ENCODE measurements at places on chromosomes 3 and 15.

- no peak for DNase-seq
Measured at GRCh38 chr3:123712077-123712860, 127.4 kb upstream of the HACD2 start.

GRCh38 chr15:101088788-101089578 lies 162.9 kb downstream of the CHSY1 start:
- DNase-seq, result peak; percentile 81

- DNase-seq, result no peak
Measured at GRCh38 chr15:96225642-96226259, 104.7 kb upstream of the NR2F2 start.

- no peak for DNase-seq
Measured at GRCh38 chr15:84648539-84648938, 5.5 kb downstream of the WDR73 start.

- no peak for DNase-seq
Measured at GRCh38 chr3:93906245-93906644, 67.5 kb downstream of the PROS1 start.

GRCh38 chr15:61367953-61368352 lies 138.9 kb upstream of the RORA start:
- DNase-seq, result no peak

DNA sequence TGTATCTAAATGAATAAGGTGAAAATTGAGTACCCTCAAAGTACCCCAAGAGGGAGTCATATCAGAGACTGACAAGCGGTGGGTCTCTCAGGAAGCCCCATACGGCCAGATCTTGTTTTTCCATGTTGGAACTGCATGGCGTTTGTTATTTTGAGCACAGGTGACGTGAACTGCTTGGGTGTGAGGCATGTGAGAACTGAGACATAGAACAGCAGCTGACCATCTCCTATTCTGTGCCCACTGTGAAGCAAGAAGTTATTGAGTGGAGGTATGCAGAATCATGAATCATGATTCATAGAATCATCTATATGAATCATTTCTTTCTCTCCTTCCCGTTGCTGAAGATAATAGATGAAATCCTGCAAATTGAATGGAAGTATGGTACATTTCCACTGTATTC lies 4.6 kb downstream of the VPS8 start:
- no peak for DNase-seq

- DNase-seq, result peak; percentile 81
Measured at GRCh38 chr3:39146611-39147591, 6.5 kb downstream of the CSRNP1 start.

DNA sequence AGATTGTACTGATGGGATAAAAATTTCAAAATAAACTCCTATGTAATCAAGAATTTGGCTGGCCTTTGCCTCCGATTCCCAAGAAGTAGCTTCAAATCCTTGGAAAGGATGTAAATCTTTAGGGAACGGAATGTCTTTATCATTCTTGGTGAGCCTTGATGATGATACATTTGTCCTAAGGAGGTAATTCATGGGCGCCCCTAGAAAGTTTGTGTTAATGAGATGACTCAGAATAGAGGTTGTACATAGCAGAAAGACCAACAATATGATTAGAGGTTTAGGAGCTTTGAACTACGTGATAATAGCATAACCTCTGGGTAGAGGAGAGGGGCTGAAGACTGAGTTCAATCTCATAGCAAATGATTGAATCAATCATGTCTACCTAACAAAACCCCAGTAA lies 248.6 kb upstream of the SLITRK3 start:
- no peak for DNase-seq

DNA sequence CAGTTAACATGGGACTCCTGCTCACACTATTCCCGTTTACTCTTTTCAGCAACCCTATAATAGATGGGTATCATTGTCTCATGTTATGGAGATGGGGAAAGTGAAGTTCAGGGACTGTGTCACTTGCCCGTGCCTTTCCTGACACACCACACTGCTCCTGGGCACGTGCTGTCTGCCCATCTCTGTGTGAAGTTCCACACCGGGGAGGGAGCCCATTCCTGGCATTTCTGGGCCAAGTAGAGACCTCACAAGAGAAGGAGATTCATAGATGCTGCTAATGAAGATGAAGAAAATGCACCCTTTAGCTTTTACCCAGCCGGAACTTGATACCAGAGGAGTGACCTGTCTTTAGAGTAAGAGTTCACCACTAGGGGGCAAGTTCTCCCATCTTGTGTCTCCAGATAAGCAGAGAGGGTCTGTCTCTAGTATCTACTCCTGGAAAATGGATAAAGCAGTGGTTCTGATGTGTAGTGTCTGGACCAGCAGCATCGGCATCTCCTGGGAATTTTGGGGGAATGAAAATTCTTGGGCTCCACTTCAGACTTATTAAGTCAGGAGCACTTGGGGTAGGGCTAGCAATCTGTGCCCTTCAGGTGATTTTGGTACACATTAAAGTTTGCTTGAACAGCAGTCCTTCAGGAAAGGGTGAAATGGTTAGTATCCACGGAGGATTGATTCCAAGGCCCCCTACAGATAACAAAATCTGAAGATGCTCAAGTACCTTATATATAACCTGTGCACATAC lies 2.0 kb upstream of the TOPBP1 start:
- DNase-seq, result peak; percentile 20

- no peak for DNase-seq
Measured at GRCh38 chr3:107275511-107275910, 101.7 kb upstream of the CCDC54 start.

- DNase-seq, result peak; percentile 16
Measured at GRCh38 chr3:188956839-188957489, 214.8 kb upstream of the TPRG1 start.

DNA sequence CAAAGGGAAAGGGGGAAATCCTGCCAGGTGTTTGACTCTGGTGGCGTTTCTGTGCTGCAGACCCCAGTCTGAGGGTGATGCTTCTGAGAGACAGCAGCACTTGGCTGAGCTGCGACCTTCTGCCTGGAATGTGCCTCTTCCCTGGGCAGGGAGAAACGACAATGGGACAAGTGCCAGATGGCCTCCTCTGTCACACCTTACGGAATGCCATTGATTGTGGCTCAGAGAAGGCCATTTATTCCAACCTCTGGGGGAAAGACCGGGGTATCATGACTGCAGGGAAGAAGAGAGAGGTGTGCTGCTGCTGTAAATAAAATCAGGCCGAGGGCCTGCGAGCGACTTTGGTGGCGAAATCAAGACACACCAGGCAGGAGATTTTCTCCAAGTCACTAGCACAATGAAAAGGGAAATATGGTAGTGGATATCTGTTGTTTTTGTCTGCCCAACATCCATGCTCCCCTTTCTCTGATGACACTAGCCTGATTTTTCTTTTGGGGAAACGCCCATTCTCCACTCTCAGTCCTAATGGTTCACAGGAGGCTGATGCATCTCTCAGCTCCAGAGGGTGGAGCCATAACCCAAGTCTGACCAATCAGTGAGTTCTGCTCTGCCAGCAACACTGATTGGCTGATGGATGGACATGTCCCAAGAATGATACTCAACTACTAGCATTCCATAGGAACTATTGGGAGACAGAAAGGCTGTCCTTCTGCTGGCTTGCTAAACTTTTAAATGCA lies 336.1 kb downstream of the FOXP1 start:
- DNase-seq, result no peak

DNA sequence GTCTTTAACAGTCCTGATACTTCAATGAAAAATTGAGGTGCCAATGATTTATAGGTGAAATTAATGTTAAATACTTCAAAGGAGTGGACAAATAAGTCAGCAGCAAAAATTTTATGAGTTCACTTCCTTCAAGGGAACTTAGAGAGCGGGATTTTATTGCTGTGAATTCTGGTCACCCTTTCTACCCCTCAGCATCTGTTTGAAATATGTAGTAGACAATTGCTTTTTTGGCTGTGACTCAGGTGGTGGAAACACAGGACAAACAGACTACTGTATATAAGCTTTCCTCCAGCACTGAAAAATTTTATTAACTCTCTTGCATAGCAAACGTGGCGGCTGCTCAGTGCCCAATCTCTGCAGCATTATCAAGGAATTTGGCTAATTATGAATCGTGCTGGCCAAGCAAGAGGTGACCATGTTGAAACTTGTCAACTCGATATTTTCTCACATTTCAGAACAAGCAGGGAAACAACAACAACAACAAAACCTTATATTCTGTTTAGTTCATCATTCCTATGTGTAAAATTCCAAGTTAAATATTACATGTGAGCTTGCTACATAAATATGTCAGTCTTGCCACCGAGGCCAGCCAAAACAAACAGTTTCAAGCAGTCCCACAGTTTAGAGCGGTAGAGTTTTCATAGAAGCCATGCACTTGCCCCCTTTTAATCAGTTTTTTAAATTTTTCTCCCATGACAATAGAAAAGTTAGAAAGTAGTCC lies 420.2 kb downstream of the FOXP1 start:
- no peak for DNase-seq

GRCh38 chr3:110905121-110905520 lies 166.5 kb upstream of the NECTIN3 start:
- no peak for DNase-seq

- DNase-seq, result no peak
Measured at GRCh38 chr15:20353966-20354883, 187.4 kb downstream of the GOLGA6L6 start.

- DNase-seq, result no peak
Measured at GRCh38 chr3:56620371-56620770, 62.7 kb downstream of the TASOR start.

DNA sequence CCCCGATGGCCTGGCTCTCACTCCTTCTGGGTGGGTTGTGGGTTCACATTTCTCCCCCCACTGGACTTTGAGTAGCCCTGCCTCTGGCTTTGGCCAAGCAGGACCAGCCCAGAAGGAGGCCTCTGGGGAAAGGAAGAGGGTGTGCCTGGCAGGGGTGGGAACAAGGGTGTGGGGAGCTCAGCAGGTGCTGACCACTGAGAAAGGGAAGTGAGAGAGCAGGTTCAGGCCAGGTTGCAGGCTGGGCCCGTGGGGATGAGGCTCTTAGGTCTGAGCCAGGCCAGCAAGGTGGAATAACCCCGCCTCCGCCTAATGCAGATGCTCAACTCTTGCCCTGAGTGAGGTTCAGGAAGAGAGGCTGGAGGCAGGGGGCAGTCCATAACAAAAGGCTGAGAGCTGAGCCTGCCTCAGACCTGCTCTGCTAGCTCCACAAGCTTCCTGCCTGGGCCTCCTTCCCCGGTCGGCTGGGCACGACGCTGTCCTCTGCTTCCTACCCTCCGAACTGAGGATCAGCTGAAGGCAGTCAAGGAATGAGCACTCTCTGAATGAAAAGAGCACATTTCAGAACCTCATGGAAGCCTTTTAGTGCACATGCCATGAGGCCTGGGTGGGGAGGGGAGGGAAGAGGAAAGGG lies 82.7 kb downstream of the TLE3 start:
- DNase-seq, result no peak

GRCh38 chr15:52191207-52191606 lies at the start of gene GNB5:
GNB5 (minus strand) TSS chr15:52191392; CDS start chr15:52184676, 6,716 bp downstream.
- no peak for DNase-seq

DNA sequence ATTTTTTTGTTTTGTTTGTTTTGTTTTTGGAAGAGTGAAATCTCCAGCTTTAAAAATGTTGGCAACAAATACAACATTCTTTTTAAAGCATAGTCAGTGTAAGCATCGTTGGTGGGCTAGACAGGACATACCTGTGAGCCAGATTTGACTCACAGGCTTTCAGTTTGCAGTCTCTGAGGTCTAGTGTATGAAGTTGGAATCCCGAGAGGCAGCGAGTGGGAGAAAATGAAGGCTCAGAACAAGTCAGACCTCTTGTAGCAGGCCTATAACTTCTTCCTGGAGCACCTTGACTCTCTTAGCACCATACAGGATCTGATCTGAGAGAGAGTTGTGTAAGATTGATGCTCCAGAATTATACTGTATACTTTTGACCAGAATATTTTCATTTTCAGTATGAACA lies 60.2 kb downstream of the CNTN4 start:
- no peak for DNase-seq

DNA sequence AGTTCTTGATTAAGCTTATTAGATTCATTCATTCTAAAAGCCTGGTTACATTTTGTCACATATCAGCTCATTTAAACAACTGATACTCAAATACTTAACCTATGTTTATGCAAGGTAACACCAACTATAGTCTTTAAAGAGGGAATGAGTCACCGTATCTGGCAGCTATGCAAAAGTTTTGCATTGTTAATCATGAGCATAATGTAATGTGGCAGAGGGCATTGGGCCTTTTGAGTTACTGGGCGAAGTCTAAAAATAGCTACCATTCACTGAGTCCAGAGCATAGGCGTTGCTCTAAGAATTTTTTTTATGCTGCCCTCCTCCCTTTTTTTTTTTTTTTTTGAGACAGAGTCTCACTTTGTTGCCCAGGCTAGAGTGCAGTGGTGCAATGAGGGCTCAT lies 277.7 kb upstream of the ZNF717 start:
- no peak for DNase-seq

- peak; percentile 68 for DNase-seq
Measured at GRCh38 chr3:112973325-112974177, 1.4 kb downstream of the CD200R1 start.

DNA sequence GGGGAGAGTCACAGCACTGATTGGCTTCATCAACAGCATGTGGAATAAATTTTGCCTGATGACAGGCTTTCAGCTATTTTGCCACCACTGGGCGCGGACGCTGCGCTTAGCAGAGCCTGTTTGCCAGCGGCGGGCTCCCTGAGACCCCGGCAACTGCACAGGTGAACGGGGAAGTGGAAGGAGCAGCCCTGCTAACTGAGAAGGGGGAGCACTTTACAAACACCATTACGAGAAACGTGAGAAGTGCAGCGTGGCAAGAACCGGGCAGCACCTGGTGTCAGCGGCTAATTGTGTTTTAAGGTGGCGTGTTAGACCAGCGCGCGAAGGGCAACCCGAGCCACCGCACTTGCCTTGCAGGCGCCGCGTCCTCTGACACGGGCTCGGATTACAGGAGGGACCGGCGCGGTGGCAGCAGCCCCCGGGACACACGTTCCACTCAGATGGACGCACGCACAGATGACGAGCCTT lies 307.8 kb upstream of the ARRDC4 start:
- no peak for DNase-seq

DNA sequence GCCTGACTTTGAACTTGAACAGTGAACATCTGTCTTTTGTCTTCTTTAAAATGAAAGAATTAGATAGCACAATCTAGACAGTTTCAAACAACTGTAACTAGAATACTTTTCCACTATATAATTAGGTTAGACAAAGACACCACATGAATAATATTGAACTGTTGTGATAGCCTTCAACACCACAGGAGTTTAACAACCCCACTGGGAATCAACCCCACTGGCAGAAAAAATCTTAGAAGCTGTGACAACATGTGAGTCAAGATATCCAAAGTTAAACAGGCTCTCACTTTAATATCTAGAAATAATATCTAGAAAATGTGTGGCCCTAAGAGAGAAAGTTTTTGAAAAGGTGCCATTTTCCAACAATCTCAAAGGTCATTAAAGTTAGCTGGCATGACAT lies 64.4 kb upstream of the PRICKLE2 start:
- no peak for DNase-seq

DNA sequence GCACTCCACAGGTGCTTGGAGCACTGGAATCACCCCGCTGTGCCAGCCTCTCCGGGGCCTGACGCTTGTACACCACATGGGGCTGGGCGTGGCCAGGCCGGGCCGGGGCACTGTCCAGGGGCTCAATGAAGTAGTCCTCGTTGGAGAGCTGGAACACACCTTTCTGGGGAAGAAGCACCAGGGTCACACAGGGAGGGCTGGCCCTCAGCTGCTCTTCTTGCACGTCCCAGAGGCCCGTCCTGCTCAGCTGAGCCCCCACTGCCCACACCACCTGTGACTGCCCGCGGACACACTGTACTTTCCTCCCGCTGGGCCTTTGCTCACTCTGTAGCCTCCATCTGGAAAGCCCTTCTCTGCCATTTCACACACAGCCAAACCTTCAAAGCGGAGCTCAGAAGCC lies 13.3 kb downstream of the ADAMTS7 start:
- no peak for DNase-seq

All from activated CD4-positive, alpha-beta T cell treated with anti-CD3 and anti-CD28 coated beads for 4 hours (primary cell).